Stimulated activated CD4-positive, alpha-beta T cell treated with anti-CD3 and anti-CD28 coated beads, TNF-alpha, amount 100 ng/mL, for 4 hours (primary cell): ENCODE measurements at places on chromosomes 12 and 14.

- DNase-seq: no peak
Measured at GRCh38 chr14:74988131-74988530, 14.6 kb upstream of the EIF2B2 start.

GRCh38 chr12:96241846-96242256 is 47.7 kb downstream of the ELK3 start:
- DNase-seq: peak; percentile 26

DNA sequence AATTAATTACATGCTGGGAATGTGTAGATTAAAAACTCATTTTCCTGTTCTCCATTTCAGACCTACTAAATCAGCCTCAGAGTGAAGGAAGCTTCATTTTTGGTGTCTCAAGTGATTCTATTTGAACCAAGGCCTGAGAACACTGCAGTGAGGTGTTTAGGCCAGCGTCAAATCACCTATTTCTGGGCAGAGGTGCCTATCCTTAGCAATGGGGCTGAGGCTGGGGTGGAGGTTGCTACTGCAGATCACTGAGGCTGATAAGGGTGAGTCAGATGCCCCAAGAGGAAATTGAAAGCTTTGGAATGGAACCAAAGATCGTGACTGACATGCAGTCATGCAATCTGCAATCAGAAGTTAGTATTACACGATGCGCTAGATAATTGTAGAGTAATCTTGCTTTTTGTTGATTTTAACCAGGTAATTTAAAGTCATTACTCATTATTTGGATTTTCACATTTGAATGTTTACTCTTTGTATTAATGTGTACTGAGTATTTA is 4.4 kb downstream of the TXNRD1 start:
- peak; percentile 32 for DNase-seq

DNA sequence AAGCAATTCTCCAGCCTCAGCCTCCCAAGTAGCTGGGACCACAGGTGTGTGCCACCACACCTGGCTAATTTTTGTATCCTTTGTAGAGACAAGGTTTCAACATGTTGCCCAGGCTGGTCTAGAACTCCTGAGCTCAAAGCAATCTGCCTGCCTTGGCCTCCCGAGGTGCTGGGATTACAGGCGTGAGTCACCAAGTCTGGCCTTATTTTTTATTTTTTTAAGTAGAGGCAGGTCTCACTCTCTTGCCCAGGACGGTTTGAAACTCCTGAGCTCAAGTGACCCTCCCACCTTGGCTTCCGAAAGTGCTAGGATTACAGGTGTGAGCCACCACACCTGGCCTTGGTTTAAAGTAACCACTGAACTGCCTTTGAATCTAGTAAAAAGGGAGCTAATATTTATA is 56.8 kb downstream of the SPPL3 start:
- no peak for DNase-seq

DNA sequence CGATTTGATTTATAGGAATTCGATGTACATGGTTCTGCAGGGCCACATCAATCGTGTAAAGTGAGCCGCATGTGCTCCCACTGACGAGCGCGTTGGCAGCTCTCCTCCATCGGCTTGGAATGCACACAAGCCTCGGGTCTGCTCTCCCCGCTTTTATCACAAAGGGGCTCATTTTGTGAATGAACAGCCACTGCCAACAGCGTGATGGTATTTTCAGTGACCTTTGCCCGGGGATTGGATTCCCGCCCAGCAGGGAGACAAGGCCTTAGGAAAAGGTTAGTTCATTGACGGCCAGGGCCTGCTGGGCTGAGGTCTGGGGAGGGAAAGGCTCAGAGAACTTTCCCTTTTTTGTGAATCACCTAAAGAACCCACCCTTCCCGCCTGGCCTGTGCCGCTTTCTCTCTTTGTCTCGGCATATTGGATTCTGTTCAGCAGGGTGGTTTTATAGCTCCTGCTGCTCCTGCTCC is 232.1 kb downstream of the MSRB3 start:
- no peak for DNase-seq

DNA sequence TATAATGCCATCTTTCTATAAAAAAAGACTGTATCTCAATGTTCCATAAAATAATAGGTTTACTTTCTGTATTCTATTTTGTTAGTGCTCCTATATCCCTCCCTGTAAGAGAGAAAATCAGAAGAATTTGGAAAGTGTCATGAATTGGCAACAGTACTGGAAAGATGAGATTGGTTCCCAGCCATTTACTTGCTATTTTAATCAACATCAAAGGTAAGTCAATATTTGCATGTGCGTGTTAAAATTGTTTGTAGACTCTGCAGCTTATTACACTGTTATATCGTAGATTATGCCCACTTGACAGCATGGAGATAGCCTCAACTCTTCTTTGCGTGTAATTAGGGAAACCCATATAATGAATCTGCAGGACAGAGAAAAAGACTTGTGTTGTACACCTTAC is 34.0 kb downstream of the KCNMB4 start:
- DNase-seq: no peak

DNA sequence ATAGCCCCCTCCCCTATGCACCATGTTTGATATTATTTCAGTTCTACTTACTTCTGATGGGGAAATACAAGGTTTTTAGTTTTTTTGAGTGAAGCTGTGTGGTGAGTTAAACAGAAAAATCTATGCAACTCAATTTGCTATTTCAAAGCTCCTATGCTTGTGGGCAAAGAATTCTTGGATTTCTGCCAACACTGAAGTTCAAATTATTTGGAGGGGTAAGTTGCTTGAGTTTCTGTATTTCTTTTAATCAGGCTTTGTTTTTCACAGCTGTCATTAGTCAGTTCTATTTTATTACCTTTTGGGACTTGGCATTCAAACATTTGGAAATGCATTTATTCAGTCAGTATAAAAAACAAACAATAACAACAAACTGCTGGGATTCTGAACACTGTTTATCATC is 407.5 kb upstream of the MGAT4C start:
- no peak for DNase-seq

- DNase-seq: no peak
Measured at GRCh38 chr12:11812586-11813437, 163.3 kb downstream of the ETV6 start.

GRCh38 chr14:60514741-60515491 is 6.0 kb downstream of the SIX6 start:
- no peak for DNase-seq

- DNase-seq: no peak
Measured at GRCh38 chr14:90452366-90452765, 55.5 kb downstream of the CALM1 start.

DNA sequence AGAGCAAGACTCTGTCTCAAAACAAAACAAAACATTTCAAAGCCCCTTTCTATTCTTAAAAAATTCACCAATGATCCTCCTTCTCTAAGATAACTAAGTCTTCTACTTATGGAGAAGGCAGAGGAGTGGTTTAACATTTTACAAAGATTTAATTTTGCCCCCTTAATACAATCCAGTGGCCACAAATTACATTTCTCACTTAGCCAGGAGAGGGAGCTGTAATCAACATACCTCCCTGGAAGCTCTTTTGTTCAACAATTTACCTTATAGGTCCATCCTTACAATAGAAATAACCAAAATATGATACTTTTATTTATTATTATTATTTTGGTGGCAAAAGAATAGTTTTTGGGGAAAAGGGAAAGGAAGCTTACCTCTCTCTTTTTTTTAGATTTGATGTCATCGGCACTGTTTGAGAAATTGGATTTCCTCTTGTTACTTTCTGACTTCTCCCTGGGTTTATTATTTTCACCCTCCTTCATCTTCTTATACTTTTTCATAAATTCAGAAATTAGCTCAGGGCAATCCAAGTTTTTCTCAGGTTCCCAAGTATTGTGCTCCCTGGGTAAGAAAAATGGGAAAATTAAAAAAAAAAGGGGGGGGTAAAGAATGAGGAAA is 28.1 kb downstream of the CBX5 start:
- no peak for DNase-seq

DNA sequence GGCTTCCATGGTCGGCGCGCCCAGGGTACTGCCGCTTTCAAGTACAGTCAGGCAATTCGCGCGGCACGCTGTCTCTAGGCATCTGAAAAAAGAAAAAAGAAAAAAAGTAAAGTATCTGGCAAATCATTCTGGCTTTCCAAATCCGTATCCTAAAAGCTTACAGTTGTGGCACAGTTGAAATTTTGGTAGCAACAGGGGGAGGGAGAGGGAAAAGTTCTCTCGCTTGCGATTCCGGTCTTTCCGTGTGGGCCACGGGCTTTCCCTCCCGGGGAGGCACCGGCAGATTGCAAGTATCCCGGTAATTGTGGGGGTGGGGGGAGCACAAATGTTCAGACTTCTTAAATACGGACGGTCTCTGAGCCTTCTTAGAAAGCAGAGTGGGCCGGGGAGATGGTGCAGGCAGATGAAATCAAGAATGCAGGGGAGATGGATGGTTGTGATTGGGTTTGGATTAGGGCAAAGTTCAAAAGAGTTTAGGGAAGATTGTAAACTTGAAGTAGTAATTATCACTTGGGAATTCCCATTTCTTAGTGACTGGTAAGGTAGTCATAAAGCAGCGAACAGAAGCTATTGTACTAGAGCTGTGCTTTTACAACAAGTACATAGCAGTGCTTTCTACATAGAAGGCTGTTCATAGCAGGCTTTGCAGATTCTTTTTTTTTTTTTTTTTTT is 1.2 kb downstream of the SOCS2 start:
- no peak for DNase-seq

DNA sequence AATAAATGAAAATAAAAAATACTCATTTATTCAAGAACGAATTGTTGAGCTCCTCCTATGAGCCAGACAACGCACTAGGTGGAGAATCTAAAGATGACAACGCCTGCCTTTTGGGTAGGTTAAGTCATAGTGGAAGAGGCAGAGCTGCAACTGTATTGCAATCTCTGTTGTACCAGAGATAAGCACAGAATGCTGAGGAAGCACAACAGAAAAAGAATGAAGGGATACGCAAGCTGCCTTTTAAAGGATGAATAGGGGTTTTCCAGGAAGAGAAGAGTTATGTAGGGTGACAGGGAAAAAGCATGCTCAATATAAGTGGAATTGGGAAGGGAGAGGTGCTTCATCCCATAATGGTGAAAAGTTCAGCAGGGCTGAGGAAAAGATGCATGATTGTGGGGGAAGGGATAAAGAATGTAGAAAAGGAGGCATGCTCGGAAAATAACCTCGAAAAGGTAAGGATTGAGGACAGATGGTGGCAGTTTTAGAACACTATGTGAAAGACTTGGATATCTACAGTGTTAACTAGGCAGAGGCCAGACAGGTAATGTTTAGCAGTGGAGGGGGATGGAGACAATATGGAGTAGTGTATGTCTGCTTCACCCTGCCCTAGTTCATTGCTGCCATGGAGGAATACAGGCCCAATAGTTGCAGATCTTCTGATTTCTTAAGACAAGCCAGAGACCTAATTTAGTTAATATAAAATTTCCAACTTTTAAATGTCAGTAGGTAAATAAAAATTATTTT is 63.9 kb upstream of the DUSP6 start:
- DNase-seq: no peak

DNA sequence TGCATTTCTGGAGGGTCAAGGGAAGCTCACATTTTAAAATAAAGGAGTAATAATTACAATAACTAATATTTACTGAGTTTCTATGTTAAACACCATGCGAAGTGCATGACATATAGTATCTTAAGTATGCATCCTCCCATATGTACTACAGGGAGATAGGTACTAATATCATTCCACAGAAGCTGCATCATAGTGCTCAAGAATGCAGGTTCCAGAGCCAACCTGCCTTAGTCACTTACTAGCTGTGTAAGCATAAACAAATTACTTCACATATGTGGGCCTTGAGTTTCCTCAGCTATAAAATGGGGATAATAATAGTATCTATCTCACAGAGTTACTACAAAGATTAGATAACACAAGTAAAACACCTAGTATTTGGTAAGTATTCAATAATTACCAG is 18.3 kb downstream of the ARMH4 start:
- DNase-seq: no peak
